ENCODE measurements at places on chromosomes 1 and 21. TPM values are rescaled to one million over a fixed set of nuclear protein-coding genes. Genes with fewer than 3 reads are reported as not detected.

The OR2G6 gene
- total RNA-seq, result not detected

The MEGF6 gene
- total RNA-seq, result 57.1 TPM

The ACTA1 gene
- total RNA-seq, result 0.32 TPM

The FAM72C gene
- total RNA-seq, result not detected

The KCNA3 gene
- 19.4 TPM for total RNA-seq

The NRDC gene
- 115 TPM for total RNA-seq

The AIRE gene
- not detected for total RNA-seq

The STMN1 gene
- total RNA-seq, result 56.6 TPM

GRCh38 chr1:157490467-157491165 is 61.7 kb downstream of the FCRL5 start:
- peak; percentile 76 for DNase-seq
- no peaks in the 10 kb centered on the region for H3K36me3 ChIP-seq
- H3K27me3 ChIP-seq, result peaks cover 9% of the 10 kb centered on the region
- no peak overlapping the region for H3K4me3 ChIP-seq
- H3K4me1 ChIP-seq, result no peaks in the 10 kb centered on the region
- H3K27ac ChIP-seq, result no peak overlapping the region

- H3K4me1 ChIP-seq, result peaks cover 15% of the 10 kb centered on the region
- no peak overlapping the region for H3K4me3 ChIP-seq
- DNase-seq, result no peak
- H3K27ac ChIP-seq, result peak overlapping the region; percentile 39
- H3K27me3 ChIP-seq, result no peaks in the 10 kb centered on the region
These were observed 46.6 kb upstream of the ATP1A1 start for GRCh38 chr1:116326486-116326885.

DNA sequence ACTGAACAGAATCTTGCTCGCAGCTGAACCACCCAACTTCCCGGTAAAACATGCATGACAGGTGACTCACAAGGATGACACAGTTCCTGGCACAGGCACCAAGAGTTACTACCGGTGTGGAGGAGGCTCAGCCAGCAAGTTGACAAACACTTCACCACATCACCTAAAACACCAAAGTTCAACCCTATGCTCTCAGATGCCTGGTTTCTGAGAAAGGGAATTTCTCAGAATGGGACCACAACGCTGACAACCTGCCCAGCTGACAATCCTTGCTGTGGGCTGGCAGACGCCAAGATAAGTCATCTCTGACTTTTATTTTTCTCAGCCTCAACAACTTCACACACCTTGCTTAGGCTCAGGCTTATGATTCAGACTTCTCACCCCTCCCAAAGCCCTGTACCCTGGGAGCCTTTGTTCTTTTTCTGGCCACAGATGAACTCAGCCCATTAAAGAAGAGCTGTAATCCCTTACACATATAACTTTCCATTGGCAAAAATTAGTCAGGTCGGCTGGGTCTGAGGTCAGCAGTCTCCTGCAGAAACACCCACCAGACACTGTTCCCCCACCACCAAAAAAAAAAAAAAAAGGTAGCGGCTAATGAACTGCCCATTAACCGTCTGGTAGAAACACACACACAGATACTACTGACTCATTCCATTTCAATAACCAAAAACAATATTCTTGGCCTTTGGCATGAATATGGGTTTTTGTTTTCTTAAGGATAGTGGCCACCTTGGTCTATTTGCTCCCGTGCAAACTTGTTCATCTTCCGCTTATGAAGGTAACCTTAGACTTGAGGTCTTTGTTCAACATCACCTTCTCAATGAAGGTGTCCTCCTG is 10.8 kb upstream of the TIAM1 start:
- no peaks in the 10 kb centered on the region for H3K27me3 ChIP-seq
- no peaks in the 10 kb centered on the region for H3K36me3 ChIP-seq
- no peak for DNase-seq
- no peaks in the 10 kb centered on the region for H3K4me1 ChIP-seq

GRCh38 chr1:8763888-8764287 is 53.6 kb downstream of the RERE start:
- peaks cover 11% of the 10 kb centered on the region for H3K4me1 ChIP-seq
- no peaks in the 10 kb centered on the region for H3K36me3 ChIP-seq
- DNase-seq, result no peak

DNA sequence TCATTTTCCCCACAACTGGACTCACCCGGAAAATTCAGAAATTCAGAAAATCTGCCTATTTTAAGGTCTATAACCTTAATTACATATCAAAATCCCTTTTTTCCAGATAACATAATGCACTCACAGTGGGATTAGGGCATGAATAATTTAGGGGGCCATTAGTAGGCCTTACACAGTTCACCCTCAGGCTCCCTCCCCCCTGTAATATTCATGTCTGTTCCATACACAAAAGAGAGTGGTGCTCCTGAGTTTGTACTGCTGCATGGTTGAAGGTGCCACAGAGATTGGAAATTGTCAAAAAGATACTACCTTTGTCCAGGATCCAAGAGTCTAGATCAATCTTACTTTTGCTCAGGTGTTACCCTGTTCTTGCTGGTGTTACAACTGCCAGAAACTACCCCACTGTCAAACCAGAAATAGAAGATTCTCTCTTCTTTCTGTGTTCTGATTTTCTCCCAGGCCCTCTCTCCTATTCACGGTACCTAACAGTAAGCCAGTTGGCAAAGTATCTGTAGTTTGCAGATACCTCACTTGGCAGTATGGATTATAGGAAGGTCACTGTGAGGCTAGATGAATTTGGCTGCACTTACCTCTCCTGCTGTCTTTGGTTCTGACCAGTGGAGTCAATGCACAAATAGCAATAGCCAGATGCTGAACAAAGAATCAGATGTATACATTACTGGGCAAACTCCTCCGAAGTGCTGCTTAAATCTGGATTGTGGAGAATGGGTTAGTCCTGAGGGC is 53.2 kb downstream of the C1orf198 start:
- no peak for DNase-seq
- no peak overlapping the region for H3K27ac ChIP-seq
- H3K36me3 ChIP-seq, result no peaks in the 10 kb centered on the region
- H3K4me1 ChIP-seq, result no peaks in the 10 kb centered on the region

DNA sequence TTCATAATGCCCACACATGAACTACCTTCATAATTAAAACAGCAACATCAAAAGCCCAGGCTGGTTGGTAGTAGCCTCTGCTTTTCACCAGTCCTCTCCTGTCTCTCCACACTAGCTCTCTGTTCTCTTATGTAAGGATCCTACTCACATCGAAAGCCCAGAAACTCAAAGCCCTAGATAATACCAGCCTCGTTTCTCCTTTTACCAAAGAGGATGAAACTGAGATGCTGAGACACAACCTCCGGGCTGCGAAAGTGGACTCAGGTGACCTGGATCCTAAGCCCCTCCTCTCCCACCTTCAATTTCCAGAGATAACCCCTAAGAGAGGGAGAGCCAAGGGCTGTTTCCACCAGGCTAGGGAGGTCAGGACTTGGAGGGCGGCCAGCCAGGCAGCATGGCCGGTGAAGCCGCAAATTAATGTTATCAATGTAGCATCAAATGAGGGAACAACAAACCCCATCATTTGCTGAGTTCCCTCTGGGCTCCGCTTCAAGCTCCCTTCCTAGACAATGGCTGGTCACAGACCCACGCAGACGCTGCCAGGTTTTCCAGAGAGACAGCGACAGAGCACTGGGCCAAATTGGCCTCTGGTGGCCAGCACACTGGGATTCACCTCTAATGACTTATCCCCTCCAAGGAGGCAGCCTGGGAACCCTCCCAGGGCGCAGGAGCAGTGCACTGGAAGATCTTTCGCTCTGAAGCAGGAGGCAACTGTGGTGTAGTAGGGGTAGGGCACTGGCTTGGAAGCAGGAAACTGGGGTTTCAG is 20.7 kb upstream of the STMN1 start:
- H3K4me3 ChIP-seq, result no peak overlapping the region
- no peak for DNase-seq
- no peaks in the 10 kb centered on the region for H3K27me3 ChIP-seq
- H3K36me3 ChIP-seq, result no peaks in the 10 kb centered on the region
- H3K4me1 ChIP-seq, result peaks cover 13% of the 10 kb centered on the region

- no peaks in the 10 kb centered on the region for H3K27me3 ChIP-seq
- peak overlapping the region; percentile 80 for H3K27ac ChIP-seq
- H3K36me3 ChIP-seq, result peaks cover 15% of the 10 kb centered on the region
- peak overlapping the region; percentile 63 for H3K4me3 ChIP-seq
These were observed 538 bp downstream of the GBP2 start for GRCh38 chr1:89125240-89125912.

Data from lower lobe of right lung (tissue), 2 donors.